BJ (cell line): ENCODE measurements at places on chromosomes 11 and 22.

GRCh38 chr11:62238151-62238550 lies 3.9 kb upstream of the SCGB1D2 start:
- no peak for DNase-seq

- DNase-seq, result no peak
Observed at GRCh38 chr22:19525116-19525660, 978 bp upstream of the CLDN5 start.

GRCh38 chr22:28788601-28789000 lies 11.8 kb downstream of the XBP1 start:
- no peak for DNase-seq

GRCh38 chr11:12287374-12288211 lies 89.8 kb upstream of the PARVA start:
- DNase-seq, result peak; percentile 87

GRCh38 chr22:29207243-29207550 lies 1.5 kb downstream of the EMID1 start:
- DNase-seq, result no peak

- DNase-seq, result no peak
Observed at GRCh38 chr22:46869831-46870441, 107.5 kb downstream of the TBC1D22A start.

- DNase-seq, result no peak
Observed at GRCh38 chr11:69183613-69184012, 27.9 kb downstream of the SMIM38 start.

- DNase-seq, result no peak
Observed at GRCh38 chr11:2194877-2195755, 23.5 kb upstream of the TH start.

GRCh38 chr11:12276831-12277475 lies 100.4 kb upstream of the PARVA start:
- no peak for DNase-seq

- no peak for DNase-seq
Observed at GRCh38 chr22:37818409-37819104, 4.6 kb upstream of the GALR3 start.

GRCh38 chr11:44742508-44743246 lies 15.9 kb downstream of the TSPAN18 start:
- no peak for DNase-seq

DNA sequence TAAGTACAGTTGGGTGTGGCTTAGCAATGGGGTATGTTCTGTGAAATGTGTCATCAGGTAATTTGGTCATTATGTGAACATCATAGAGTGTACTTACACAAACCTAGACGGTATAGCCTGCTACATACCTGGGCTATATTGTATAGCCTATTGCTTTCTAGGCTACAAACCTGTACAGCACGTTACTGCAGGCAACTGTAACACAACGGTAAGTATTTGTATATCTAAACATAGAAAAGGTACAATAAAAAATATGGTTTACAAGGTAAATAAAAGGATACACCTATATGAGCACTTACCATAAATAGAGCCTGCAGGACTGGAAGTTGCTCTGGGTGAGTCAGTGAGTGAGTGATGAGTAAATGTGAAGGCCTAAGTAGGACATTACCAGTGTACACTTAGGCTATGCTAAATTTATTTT lies 73.1 kb upstream of the GDPD4 start:
- no peak for DNase-seq

DNA sequence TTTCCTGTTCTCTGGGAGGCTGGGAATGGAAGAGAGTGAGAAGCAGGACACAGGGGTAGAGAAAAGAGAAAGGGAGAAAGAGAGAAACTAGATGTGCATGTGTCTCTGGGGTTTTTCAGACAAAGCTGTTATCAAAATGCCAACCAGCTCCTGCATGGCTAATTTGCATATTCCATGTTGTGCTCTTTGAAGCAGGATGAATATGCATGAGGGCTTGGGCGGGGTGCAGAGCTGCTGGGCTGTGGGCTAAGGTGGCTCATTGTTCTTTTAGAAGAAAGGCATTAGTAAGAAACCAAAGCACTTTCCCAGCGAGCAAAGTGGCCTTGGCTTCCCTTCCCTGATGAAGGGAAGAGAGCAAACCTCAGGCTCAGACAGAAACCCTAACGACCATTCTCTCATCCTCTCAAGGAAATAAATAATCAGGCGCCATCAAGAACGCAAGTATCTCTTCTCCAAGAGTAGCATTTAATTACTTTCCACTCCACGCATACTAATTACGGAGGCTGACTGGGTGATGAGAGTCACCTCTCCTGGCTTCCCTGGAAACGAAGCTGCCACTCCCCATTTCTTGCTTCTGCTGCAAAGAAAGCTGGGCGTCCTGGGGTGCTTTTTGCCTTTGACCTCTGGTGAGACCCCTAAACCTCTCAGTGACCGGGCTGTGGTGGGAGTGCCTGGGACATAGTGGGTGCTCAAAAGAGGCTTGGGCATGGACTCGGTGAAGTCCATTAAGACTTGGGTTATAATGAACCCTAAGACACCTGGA lies 54.2 kb downstream of the FEZ1 start:
- DNase-seq, result no peak

DNA sequence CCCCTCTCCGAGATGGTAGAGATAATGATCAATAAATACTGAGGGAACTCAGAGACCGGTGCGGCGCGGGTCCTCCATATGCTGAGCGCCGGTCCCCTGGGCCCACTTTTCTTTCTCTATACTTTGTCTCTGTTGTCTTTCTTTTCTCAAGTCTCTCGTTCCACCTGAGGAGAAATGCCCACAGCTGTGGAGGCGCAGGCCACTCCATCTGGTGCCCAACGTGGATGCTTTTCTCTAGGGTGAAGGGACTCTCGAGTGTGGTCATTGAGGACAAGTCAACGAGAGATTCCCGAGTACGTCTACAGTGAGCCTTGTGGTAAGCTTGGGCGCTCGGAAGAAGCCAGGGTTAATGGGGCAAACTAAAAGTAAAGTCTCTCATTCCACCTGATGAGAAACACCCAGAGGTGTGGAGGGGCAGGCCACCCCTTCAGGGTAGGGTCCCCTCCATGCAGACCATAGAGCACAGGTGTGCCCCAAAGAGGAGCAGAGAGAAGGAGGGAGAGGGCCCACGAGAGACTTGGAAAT lies 43.2 kb downstream of the IGLL1 start:
- DNase-seq, result no peak

- no peak for DNase-seq
Observed at GRCh38 chr22:20523086-20523983, 15.9 kb downstream of the MED15 start.

DNA sequence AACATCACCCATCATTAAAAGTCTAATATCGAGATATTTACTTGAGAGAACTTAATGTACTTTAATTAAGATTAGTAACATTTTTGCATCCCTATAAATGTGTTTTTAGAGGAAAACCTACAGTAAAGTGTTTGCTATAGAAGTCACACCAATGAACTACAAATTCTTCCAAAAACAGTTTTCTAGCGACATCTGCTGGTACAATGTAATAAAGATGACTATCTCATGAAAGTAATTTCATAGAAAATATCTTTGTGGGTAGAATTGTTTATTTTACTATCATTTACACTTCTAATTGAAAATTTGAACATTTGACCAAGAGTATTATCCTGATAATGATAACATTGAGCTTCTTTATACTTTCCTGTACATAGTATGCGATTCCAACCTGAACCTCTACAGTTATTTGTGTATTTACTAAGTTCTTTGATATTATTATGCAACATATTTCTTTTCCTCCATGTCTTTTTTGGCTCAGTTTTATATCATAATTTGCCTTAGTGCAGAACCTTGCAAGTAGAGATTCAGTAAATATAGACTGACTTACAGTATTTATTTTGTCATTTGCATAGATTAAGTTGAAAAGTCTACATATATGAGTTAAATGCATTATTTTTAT lies 252.7 kb downstream of the TMEM135 start:
- DNase-seq, result no peak

DNA sequence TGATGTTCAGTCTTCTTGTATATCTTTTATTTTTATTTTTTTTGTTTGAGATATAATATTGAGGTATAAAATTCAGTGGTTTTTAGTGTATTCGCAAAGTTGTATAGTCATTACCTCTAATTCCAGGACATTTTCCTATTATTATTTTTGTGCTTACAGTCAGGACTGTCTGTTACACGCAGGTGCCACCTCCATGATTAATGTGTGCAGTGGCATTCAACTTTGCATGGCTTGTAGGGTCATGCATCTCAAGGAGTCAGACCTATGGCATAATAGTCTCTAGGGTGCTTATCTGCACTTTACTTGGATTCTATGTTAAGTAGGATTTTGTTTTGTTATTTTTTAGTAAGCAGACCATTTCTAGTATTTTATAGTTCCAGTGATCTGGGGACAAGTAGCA lies 1.0 kb downstream of the CTR9 start:
- no peak for DNase-seq

DNA sequence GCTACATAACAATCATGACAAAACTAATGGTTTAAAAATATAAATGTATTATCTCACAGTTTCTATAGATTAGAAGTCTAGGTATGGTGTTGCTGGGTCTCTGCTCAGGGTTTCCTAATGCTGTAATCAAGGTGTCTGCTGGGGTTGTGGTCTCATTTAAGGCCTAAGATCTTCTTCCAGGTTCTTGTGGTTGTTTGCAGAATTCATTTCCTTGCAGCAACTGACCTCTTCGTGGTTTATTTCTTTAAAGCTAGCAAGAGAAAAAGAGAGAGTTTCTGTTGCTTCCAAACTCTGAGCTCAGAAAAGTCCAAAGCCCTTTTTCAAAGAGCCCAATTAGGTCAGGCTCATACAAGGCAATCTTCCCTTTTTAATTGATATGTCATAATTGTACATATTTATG lies 452.7 kb upstream of the CCDC179 start:
- no peak for DNase-seq

DNA sequence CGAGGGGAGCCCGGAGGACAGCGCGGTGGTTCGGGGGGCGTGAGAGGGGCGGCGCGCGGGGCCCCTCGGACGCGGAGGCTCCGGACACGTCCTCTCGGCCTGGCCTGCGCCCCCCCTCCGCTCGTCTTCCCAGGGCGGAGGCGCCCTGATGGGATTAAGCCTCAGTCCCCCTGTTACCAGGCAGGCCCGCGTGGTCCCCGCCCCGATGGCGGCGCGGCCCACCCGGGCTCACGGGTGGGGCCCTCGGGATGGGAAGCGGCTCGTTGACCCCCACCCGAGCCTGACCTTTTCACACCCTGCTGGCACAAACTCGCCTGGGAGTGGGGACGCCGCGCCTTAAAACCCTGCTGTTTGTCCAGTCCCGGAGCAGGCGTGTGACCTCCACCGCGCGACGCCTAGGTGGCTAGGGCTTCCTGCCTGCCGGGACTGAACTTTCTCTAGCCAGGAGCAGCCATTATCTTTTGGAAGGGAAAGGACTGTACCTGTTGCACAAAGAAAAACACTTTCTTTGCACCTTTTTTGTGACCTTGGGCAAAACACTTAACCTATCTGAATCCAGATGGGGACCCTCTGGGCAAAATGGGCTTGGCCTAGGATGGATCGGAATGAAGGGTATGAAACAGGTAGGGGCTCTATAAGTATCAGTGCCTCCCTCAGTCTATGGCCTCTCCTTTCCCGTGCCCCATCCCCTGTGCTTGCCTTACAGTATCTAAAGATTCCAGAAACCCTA lies 1.0 kb downstream of the KIAA1671 start:
- DNase-seq, result no peak

DNA sequence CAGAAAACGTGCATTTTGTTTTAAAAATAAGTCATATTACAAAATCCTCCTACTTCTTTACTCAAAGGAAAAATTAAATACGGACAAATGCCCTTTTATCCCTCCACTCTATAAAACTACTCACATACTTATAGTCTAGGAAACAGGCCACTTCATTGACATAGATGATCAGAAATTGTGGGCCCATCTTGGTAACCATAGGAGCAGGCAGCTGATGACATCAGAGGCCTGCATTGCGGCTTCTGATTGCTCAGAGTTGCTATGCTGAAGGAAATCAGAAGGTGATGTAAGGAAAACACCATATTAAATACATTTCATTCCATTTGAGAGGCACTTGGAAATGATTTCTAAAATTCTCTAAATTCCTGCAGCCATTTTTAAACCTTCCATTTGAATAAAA lies 27.0 kb downstream of the FAM76B start:
- DNase-seq, result no peak

GRCh38 chr22:17998913-17999312 lies 25.4 kb downstream of the MICAL3 start:
- DNase-seq, result no peak

DNA sequence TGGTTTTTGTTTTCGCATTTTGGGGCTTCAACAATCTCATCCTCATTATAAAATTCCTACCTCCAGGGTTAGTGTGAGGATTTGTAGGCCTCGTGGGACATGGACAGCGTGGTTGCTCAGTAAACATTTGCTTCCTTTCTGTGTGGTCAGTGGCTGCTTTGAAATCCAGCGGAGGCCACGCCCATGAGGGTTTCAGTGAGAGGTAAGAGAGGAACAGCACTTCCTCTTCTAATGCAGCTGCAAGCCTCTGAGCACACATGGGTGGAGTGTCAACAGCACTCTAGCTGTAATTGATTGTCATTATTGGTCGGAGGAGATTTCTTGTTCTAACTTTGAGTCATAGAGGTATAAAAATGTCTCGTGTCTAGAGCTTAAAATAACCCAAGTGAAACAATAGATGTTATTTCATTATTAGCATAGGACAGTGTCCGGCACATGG lies 6.0 kb upstream of the ARHGAP42 start:
- no peak for DNase-seq

DNA sequence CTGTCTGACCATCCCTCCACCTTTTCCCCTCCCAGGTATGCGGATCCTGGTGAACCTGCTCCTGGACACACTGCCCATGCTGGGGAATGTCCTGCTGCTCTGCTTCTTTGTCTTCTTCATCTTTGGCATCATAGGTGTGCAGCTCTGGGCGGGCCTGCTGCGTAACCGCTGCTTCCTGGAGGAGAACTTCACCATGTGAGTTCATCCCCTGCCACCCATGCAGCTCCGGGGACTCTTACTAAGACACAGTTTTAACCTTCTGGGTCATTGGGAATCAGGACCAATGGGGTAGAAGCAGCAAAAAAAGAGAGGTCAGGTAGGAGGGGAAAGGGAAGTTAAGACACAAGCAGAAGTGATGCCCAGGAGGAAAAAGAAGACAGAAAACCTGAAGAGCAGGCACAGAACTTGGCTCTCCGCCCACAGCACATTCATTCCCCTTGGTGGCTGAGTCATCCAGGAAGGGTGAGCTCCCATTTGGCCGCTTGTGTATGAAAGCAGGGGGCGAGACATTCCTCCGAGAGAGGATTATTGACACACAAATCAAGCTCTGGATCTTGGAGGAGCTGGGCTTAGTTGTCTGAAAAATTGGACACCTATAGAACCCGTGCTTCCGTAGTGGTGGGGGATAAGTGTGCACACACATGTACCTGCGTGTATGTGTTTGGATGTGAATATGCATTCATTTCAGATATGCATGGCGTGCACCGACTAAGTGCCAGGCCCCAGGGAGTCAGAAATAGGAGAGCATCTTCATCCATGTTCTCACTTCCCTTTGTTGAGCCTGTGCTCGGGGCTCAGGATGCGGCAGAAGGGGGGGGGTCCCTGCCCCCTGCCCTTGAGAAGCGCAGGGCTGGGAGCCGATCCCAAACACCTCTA lies 64.2 kb downstream of the CACNA1I start:
- DNase-seq, result peak; percentile 6

GRCh38 chr11:132610216-132610615 lies 922.1 kb downstream of the OPCML start:
- no peak for DNase-seq
